Frontal cortex (tissue), 4 donors: ENCODE measurements at places on chromosomes 7 and 10. TPM values are rescaled to one million over a fixed set of nuclear protein-coding genes. Genes with fewer than 3 reads are reported as not detected.

Gene NRCAM
- total RNA-seq = 143 TPM

Gene ASAH2B
- total RNA-seq = 8.6 TPM

DNA sequence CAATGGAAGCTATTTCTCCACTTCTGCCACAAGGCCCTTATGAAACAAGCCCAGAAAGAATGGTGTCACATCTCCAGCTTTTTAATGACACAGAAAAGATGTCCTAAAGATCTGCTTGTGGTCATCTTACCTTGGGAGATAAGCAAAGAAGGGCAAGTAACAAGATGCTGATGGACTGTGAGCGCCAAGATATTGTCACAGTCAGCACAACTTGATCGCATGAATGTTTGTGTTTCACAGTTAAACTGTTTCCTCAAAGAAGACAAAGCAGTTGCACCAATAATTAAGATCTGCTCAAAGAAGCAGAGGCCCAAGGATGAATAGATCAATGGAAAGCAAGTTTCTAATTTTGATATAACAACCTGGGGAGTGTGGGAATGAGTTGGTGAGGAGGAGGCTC, 15.9 kb downstream of the ICA1 start:
- no peak for DNase-seq

GRCh38 chr7:81831883-81832282, 62.0 kb upstream of the HGF start:
- no peak for DNase-seq
